ENCODE measurements at places on chromosomes 2 and 18.

GRCh38 chr2:71705171-71705960, 252.0 kb downstream of the DYSF start:
- H3K4me3 ChIP-seq = no peak overlapping the region
- H3K27ac ChIP-seq = no peak overlapping the region
- no peaks in the 10 kb centered on the region for H3K36me3 ChIP-seq
- H3K27me3 ChIP-seq = no peaks in the 10 kb centered on the region
- no peaks in the 10 kb centered on the region for H3K4me1 ChIP-seq

- no peak overlapping the region for H3K4me3 ChIP-seq
- no peak for DNase-seq
- no peak overlapping the region for H3K27ac ChIP-seq
- no peaks in the 10 kb centered on the region for H3K36me3 ChIP-seq
- H3K27me3 ChIP-seq = no peaks in the 10 kb centered on the region
- no peaks in the 10 kb centered on the region for H3K4me1 ChIP-seq
These were observed 339.0 kb upstream of the ETAA1 start for GRCh38 chr2:67057901-67058703.

GRCh38 chr18:12401881-12402280, 5.8 kb upstream of the PRELID3A start:
- no peak for DNase-seq
- H3K27me3 ChIP-seq = peaks cover 37% of the 10 kb centered on the region
- peaks cover 6% of the 10 kb centered on the region for H3K4me1 ChIP-seq
- H3K27ac ChIP-seq = no peak overlapping the region

DNA sequence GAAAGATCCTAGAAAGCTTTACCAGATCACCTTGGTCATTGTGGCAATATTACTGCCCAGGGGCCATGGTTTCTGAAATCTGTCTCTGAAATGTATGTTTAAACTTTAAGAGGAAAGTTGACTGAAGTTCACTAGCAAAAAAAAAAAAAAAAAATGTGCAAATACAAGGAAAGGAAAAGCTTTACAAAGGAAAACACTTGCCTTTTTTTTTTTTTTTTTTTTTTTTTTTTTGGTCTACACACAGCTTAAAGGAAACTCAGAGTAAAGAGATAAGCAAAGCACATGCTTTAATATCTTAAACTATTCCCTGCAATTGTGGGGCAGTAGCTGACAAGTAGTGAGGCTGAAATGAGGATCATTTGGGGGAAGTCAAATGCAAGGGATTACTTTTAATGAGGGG, 174.2 kb upstream of the EPAS1 start:
- no peaks in the 10 kb centered on the region for H3K4me1 ChIP-seq
- no peak for DNase-seq
- H3K27me3 ChIP-seq = no peaks in the 10 kb centered on the region
- no peak overlapping the region for H3K27ac ChIP-seq

GRCh38 chr2:172177996-172178395, 75.3 kb upstream of the DLX2 start:
- no peaks in the 10 kb centered on the region for H3K27me3 ChIP-seq
- H3K36me3 ChIP-seq = no peaks in the 10 kb centered on the region
- no peak for DNase-seq

DNA sequence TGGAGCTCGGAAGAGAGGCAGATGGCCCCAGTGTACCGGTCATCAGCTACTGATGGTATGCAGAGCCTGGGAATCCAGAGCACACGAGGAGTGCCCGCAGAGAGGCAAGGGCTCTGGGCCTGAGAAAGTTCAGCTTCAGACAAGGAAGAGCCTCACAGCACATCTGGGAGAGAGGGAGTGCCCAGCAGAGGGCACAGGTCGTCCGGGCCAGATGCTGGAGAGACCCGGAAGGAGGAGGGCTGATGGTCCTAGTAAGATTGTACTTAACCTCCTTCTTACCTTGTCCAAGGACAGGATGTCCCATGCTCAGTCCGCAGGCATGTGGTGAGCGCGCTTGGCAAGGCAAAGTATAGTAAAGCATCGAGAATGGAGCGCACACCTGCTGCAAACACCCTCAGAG, 24.4 kb upstream of the CHMP1B start:
- DNase-seq = no peak
- H3K4me1 ChIP-seq = no peaks in the 10 kb centered on the region
- no peaks in the 10 kb centered on the region for H3K27me3 ChIP-seq
- no peaks in the 10 kb centered on the region for H3K36me3 ChIP-seq
- no peak overlapping the region for H3K4me3 ChIP-seq
- no peak overlapping the region for H3K27ac ChIP-seq
